ENCODE measurements at places on chromosomes 13 and 19. TPM values are rescaled to one million over a fixed set of nuclear protein-coding genes. Genes with fewer than 3 reads are reported as not detected.
A peak's percentile ranks its signal among the peaks of the same experiment; 100 is the strongest.

DNA sequence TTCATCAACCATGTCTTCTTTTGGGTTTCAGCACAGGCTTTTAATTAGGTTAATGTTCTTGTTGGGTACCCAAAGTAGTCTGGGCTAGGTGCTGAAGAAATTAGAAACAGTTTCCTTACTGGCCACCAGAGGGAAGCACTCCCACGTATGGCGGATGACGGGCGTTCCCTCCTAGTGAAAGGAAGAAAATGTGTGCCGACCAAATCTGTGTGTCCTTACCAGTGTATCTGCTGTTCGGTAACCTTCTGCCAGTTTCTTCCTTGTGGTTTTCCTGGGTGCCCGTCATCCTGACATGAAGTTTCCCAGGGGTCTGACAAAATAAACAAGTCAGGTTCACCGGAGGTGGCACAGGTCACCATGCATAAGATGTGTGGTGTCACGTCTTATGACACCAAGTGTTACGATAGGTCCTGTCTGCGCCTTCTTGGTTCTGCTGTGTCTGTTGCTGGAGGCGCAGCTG lies 6.0 kb upstream of the WDR88 start:
- DNase-seq, result peak; percentile 34

- peak; percentile 87 for DNase-seq
Observed at GRCh38 chr19:42121656-42122069, 10.6 kb downstream of the POU2F2 start.

DNA sequence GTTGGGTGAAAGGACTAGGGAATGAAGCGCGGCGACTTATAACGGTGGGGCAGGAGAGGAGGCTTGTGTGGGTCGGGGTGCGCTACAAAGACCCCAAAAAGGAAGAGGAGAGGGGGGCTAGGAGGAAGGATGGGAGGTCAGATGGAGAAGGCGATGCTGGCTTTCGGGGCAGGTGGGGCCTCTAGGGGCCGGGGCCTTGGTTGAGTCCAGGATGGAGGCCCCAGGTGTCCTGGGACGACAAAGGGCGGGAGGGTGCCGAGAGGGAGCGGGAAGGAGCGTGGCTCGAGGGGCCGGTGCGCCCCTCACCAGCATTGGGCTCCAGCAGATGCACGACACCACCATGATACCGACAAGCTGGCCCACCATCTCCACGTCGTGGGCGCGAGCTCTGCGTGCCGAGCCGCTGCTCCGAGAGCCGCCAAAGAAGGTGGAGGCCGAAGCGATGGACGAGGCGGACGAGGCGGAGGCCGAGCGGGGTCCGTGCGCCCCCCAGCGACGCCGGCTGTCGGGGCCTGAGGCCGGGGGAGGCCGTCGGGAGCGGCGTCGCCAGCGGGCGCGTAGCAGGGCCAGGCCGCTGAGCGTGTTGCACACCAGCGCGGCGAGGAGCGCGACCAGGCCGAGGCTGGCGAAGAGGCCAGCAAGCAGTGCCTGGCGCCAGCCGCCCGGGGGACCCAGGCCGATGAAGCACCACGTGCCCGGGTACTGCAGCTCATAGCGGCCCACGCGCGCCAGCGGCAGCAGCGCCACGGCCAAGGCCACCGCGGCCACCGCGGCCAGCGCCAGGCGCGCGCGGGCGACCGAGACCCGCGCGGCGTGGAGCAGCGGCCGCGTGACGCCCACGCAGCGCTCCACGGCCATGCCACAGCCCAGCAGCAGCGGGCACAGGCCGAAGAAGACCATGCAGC lies 1.8 kb downstream of the PTGER1 start:
- DNase-seq, result no peak

DNA sequence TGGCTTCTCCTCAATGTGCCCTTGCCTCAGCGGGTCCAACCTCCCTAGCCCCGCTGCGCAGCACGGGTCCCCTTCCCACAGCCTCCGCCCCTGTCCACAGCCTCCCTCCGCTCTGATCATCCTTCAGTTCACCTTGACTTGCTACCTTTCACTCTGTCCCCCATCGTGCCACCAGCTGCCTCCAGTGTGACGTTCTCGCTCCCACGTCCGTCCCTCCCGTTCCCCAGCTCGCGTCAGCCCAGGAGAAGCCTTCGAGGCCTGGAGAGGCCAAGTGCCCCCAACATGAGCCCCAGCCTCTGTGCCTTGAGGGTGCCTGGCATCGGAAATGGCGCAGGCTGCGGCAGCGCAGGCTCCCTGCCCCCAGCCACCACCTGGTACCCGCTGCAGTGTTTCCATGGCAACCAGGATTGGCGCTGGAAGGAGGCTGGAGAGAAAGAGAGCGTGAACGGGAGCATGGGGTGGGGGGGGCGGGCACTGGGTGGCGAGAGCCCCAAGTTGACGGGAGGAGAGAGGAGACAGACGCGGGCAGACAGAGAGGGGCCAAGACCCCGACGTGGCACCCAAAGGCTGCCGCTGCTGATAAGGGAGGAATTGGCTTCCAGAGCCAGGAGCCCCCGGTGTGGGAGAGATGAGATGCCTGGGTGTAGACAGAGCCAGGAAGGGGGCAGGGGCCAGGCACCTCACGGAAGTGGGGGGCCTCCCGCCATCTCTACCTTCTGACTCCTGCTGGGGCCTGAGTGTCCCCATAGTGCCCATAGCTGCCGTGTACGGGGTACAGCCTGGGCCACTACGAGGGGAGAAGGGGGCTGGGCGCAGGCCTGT lies 844 bp upstream of the ASPDH start:
- no peak for DNase-seq

- DNase-seq, result no peak
Observed at GRCh38 chr19:16655727-16656126, 4.2 kb downstream of the SMIM7 start.

Gene COX7A1
- not detected for total RNA-seq

- DNase-seq, result peak; percentile 69
Observed at GRCh38 chr19:40221858-40222619, 3.9 kb upstream of the TTC9B start.

GRCh38 chr19:15673176-15673654 lies 328 bp downstream of the CYP4F12 start:
- DNase-seq, result no peak

DNA sequence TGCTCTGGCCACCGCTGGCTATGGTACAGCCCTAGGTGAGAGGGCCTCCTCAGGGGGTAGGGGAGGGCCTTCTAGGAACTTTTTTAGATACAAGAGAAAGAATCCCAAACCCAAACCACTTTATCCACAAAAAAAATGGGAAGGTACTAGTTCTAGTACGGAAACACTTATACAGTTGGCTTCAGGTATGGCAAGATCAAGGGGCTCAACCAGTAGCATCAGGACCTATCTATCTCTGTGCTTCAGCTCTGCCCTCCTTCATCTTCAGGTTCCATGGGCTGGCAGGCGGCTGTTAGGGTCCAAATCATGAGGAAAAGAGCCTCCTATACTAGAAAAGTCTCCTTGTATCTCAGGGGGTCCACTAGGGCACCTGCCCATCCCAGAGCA lies 1.8 kb downstream of the MRI1 start:
- DNase-seq, result no peak

GRCh38 chr19:5578097-5578846 lies 10.5 kb upstream of the TINCR start:
- DNase-seq, result peak; percentile 73

- DNase-seq, result no peak
Observed at GRCh38 chr13:41013835-41014234, 5.3 kb downstream of the ELF1 start.

GRCh38 chr19:32789429-32789828 lies 69.9 kb downstream of the TDRD12 start:
- DNase-seq, result no peak

GRCh38 chr13:98299235-98299965 lies 122.3 kb upstream of the RNF113B start:
- no peak for DNase-seq

DNA sequence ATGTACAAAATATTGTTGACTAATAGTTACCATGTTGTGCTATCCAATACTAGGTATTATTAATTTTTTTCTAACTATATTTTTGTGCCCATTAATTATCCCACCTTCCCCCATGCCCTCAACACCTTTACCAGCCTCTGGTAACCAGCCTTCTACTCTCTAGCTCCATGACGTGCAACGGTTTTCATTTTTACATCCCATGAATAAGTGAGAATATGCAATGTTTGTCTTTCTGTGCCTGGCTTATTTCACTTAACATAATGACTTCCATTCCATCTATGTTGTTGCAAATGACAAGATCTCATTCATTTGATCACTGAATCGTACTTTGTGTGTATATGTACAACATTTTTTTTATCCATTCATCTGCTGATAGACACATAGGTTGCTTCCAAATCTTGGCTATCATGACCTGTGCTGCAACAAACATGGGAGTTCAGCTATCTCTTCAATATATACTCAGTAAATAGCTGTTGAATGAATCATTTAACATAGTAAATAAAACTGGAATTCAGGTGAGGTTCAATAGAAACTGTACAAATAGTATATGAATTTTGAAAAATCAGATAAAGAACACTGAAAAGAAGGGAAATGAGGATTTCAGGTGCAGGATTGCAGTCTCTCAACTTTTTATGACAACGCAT lies 509.0 kb upstream of the MIR17HG start:
- DNase-seq, result no peak

GRCh38 chr19:13952931-13953531 lies 722 bp downstream of the DCAF15 start:
- DNase-seq, result no peak

DNA sequence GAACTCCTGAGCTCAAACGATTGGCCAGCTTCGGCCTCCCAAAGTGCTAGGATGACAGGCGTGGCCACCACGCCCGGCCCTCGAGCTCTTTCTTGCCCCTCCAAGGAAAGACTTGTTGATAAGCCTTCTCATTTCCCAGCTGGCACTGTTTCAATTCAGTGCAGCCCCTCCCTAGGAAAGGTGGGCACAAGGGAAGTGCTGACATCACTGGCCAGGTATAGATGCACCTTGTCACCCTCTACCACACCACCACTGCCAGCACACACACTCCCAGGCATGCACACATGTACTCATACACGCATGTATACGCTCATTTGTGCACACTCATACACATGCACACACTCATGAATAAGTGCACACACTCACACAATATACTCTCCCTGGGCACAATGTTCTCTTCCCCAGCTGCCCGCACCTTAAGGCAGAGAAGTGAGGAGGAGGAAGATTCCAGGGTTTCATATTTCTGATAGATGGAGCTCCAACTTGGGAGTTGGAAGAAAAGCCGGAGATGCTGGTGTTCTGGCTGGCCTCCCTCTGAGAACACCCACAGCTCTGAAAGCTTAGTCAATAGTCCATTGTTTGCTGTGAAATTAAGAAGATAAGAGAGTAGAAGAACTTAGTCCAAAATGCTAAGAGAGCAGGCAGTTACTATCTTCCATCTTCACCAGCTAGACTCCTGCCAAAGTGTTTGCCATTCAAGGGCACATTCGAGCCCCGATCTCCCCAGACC lies 196.7 kb downstream of the FOXO1 start:
- no peak for DNase-seq

- no peak for DNase-seq
Observed at GRCh38 chr13:37741536-37741935, 128.0 kb downstream of the TRPC4 start.

Measured in activated naive CD8-positive, alpha-beta T cell treated with anti-CD3 and anti-CD28 coated beads for 36 hours (primary cell).